ENCODE measurements at places on chromosomes 3 and 15.

- DNase-seq: no peak
These were observed 108.6 kb upstream of the MRPS22 start for GRCh38 chr3:139235192-139235591.

- DNase-seq: peak; percentile 81
These were observed 70.7 kb downstream of the WNT5A start for GRCh38 chr3:55416331-55416821.

- no peak for DNase-seq
These were observed 216.6 kb upstream of the IL12A start for GRCh38 chr3:159771865-159772611.

- DNase-seq: no peak
These were observed 9.4 kb upstream of the MRPS25 start for GRCh38 chr3:15074500-15074899.

GRCh38 chr3:79874646-79875045, 106.8 kb upstream of the ROBO1 start:
- DNase-seq: no peak

GRCh38 chr3:120357807-120358206, 8.7 kb upstream of the LRRC58 start:
- DNase-seq: no peak

DNA sequence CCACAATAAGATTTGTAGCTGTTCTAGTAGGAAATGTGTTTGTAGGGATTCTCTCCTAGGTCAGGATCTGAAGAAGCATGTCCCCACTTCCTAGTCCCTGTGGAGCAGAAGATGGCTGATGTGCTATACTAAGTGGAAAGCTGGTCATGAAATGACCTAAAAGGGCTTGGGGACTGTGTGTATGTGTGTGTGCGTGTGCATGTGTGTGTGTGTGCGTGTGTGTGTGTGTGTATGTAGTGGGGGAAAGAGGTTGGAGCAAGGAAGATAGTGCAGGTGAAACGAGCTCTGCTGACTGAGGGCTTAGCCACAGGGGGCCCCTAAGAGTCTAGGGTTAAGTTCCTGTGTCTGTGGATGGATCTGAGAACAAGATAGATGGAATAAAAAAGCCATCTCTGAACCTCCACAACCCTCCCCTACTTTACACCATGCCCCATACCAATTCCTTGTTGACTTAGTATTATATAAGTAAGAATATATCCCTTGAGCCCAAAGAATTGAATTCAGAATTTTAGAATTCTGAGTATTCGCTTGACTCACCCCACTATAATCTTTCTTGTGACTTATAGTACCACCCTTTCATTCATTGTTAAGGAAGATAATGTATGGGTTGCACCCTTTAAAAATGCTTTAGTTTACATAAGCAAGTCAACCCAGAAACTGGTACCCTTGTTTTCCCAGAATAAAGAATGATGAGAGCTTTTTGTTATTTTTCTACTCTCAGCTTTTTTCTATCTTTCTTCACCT, 96.1 kb downstream of the RPL22L1 start:
- DNase-seq: no peak

- DNase-seq: no peak
These were observed 190.5 kb downstream of the TBC1D5 start for GRCh38 chr3:17551895-17552294.

- no peak for DNase-seq
These were observed 70.8 kb downstream of the TBC1D2B start for GRCh38 chr15:78006567-78007205.

DNA sequence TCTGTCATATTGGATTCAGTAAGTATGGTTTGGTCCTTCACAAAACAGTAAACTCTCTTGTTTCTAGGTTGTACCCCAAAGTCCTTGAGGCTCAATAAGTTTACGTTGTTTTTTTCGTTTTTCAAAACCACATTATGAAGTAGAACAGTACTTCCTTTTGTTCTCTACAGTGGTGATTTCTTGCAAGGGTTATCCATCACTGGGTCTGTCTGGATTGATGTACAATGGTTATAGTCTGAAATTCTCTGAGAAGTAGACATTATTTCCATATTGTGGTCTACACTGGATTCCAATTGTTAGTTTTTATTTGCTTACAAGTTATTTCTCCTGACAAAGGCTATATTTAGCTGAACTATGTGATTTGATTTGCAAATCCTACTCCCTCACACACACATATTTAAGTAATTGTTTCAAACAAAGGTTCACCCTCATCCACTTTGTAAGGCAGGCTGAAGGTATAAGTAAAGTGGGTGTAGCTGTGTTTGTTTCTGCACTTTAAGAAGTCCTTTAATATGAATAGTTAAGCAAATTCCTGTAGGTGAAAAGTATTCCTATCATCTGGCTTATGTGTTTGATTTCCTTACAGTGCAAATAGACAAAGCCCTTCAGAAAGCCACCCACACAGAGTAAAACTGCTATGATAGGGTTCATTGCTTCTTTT, 64.2 kb upstream of the MME start:
- DNase-seq: no peak

DNA sequence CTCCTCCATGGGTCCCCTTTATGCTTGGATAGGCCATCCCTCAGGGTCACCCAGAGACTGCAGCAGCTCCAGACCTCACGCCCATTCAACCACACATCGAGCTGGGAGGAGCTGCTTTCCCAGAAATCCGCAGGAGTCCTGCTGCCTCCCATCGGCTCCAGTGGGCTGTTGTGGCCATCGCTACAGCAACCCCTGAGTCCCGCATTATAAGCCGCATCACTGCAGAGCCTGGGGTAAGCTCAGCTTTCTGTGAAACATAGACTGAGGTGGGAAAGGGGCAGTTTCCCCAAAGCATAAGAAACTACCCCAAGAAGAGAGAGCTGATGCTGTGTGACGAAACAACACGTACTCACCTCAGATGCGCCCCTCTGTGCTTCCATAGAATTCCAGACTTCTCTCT, 35.7 kb downstream of the MRPL46 start:
- no peak for DNase-seq

- DNase-seq: no peak
These were observed 34.6 kb upstream of the PPIB start for GRCh38 chr15:64197425-64197824.

DNA sequence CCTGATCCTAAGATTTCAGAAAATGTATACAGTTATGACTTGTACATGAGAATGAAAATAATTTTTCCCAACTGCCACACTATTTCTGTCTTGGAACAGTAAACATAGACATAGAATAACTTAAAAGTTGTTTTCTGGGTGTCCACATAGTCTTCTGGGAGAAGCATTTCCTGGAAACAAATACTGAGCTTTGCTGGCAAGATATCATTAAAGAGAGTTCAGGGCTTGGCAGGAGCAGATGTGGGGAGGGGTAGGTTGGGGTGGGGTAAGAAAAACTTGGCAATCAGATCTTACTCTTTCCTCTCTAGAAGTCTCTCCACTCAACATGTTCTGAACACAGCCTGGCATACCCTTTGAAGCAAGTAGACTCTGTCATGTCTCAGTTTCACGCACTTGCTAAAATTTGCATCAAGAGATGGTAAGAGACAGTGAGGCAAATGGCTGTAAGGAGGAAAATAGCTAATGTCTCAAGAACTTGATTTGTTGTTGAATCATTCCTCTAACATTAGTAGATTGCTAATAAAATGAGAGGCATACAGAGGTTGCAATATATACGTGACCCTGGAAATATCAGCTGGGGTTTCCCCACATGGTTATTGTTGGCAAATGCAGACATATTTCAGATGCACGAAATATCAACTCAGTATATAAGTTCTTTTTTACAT, 27.3 kb upstream of the ABI3BP start:
- no peak for DNase-seq

DNA sequence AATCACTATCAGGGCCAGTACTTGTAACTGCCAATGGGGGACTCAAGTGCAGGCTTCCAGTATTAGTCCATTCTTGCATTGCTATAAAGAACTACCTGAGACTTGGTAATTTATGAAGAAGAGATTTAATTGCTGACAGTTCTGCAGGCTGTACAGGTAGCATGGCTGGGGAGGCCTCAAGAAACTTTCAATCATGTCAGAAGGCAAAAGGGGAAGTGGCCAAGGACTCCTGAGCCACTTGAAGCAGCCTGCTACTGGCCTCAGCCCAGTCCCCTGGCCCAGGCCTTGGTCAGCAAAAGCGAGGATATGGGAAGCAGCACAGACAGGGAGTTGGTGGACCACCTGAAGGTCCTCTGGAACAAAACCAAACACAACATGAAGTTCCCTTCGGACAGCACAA, 29.2 kb upstream of the OR5K1 start:
- no peak for DNase-seq

DNA sequence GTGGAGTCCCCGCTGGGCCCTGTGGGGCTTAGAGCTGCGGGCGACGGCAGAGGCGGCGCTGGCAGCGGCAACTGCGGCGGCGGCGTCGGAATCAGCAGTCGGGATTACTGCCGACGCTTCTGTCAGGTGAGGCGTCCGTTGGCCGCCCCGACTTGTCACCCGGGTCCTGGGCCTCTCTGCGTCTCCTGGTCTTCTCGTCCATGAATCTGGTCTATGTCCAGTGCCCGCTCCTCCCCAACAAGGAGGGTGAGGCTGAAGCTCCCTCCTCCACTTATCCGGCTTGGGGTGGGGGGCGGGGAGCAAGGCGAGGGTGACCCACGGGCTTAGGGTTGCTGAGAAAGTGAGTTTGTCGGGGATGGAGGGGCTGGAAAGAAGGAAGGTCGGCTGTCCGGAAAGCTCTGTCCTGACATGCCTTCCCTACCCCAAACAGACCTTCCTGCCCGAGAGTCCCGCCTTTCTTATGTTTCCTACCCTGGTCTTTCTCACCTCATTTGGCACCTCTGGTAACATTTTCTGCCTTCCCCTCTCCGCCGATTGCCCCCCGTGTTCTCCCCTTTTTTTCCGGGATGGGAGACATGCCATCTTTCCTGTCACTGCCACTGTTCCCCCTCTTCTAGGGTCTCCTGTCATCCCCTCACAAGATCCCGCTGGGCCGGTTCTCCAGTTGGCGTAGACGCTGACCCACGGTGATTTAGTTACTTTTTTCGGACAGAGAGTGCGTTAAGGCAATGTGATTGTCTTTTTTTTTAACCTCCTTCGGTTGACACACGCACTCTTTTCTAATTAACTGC, 520 bp downstream of the ZNF654 start:
- no peak for DNase-seq
